DMS53 (cell line): ENCODE measurements at places on chromosomes 5 and 9.
A peak's percentile ranks its signal among the peaks of the same experiment; 100 is the strongest.

- no peak for DNase-seq
Observed at GRCh38 chr9:79185866-79186265, 385.9 kb upstream of the TLE4 start.

GRCh38 chr5:151970885-151971284 is 46.2 kb upstream of the GLRA1 start:
- no peak for DNase-seq

GRCh38 chr5:154610321-154611154 is 132.5 kb upstream of the HAND1 start:
- DNase-seq: peak; percentile 92

DNA sequence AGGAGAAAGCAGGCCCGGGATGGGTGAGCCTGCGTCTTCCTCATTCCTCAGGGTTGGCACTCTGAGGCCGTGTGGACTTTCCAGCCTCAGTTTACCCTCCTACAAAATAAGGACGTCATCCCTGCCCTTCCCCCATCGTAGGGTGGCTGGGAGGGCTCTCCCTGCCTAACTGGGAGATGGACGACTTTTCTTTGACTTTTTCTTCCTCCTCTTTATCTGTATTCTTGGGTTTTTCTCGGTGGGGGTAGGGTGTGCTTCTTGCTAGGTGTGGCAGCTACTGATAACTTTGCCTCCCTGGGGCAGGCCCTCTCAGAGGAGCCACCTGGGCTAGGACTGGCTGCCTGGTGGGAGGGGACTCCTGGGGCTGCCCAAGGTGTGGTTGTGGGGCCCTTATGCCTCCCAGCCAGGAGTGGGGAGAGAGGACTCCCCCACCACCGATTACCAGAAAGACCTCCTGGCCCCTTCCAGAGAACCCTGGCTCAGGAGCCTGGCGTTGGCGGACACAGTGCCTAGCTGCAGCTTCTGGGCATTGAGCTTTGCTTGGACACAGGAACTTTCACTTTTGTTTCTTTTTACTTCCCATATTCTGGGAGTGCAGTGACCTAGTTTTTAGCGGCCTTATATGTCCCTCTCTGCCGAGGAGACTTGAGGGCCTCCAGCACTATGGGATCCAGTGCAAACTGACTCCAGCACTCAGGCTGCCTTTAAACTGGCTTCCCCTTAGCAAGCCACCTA is 6.1 kb downstream of the GLIPR2 start:
- DNase-seq: no peak

GRCh38 chr5:2441495-2442180 is 309.8 kb downstream of the IRX2 start:
- no peak for DNase-seq

- DNase-seq: no peak
Observed at GRCh38 chr5:90658620-90659019, 100.0 kb downstream of the ADGRV1 start.

- no peak for DNase-seq
Observed at GRCh38 chr9:109883623-109884022, 103.6 kb downstream of the PALM2AKAP2 start.

DNA sequence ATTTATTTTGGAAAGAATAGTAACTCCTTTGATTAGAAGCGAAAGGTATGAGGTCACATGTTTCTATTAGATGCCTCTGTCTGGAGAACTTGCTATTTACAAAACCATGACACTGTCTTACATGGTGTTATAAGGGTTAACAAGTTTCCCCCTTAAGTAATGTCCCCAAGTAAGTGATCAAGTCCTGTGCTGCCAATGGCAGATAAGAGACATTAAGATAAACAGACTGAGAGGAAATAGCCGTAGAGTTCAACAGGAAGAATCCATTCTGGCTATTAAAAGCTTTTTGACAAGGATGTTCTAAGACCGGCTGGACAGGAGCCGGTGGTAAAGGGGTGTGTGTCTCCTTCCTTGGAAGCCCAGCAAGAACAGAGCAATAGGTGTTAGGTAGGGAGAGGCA is 257.5 kb downstream of the GADD45G start:
- DNase-seq: no peak

DNA sequence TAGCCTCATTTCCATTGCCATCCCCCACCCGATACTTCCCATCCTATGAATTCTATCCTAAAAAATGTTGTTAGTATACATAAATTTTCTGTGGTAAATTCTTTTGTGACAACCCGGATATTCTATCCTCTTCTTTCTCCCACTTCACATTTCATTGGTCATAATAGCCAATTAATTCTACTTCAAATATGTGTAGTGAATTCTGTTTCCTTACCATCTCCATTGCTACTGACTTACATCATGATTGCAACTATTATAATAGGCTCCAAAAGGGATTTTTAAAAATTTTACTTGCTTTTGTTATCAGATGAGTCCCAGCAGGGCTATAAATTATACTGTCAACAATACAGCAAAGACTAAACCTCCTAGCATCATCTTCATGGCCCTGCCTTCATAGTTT is 1326.8 kb downstream of the PTPRD start:
- DNase-seq: no peak

DNA sequence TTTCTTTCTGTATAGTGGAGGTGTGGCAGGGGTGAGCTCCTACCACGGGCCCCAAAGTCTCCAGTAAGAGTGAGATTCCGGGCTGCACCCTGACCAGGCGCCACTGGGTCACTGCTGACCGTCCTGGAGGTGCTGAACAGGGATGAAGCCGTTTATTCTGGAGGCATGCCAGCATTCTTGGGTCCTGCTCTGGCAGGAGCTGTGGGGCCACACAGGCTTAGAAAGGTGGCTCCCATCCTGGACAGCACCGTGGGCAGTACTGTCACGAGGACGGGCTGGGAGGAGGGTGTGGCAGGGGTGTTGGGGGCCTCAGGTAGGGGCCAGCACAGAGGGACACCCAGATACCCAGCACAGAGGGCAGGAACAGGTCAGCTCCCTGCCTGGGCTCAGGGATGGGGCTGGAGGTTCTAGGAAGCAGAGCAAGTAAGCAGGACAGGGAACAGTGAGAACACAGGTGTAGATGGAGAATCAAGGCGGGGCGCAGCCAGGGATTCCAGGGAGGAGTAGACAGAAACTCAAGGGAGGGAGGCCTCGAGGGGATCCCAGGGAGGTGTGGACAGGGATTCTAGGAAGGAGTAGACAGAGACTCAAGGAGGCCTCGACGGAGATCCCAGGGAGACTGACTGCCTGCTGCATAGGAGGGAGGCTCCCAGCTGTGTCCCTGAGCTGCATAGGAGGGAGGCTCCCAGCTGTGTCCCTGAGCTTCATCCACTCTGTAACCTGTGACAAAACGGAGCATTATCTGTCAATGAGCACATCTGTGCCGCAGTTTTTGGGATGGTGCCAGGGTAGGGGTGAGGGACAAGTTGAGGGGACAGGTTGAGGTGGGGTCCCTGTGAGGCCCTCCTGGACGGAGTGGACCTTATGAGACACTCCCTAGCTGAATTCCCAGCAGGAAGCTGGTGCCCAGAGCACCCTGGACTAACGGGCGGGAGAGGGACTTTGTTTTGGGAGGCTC is 1.1 kb upstream of the PLEKHG4B start:
- peak; percentile 67 for DNase-seq

- no peak for DNase-seq
Observed at GRCh38 chr9:98883276-98883675, 60.4 kb upstream of the COL15A1 start.

DNA sequence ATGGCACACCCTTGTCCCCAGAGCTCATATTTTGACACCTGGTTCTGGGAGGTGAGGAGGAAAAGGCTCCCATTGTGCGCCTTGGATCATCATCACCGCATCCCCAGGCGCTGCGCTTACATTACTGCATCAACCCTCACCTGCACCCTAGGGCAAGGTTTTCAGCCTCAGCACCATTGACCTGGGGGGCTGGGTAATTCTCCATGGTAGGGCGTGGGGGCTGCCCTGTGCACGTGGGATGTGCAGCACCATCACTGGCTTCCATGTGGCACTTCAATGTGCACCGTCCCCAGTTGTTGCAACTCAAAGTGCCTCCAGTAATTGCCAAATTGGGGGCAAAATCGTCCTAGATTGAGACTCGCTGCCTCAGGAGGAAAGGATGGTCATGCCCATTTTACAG is 83.6 kb downstream of the NTNG2 start:
- DNase-seq: no peak

GRCh38 chr9:89481538-89481915 is 16.4 kb downstream of the SEMA4D start:
- no peak for DNase-seq

DNA sequence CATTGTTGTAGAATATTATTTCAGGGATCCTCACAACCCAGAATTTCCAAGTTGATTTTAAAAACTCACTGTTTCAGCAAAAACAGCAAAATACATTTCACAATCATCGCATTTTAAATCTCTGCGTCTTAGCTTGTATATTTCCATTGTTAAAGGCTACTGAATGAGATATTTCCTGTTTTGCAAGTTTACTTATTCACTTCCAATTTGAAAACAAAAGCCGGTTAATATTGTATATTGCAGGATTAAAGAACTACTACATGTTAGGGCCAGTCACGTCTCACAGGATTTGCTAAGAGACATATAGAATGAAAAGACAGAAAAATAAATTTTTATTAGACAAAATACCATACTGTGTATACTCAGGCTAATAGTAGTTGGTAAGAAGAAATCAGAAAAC is 395.9 kb upstream of the CDH9 start:
- DNase-seq: peak; percentile 42

DNA sequence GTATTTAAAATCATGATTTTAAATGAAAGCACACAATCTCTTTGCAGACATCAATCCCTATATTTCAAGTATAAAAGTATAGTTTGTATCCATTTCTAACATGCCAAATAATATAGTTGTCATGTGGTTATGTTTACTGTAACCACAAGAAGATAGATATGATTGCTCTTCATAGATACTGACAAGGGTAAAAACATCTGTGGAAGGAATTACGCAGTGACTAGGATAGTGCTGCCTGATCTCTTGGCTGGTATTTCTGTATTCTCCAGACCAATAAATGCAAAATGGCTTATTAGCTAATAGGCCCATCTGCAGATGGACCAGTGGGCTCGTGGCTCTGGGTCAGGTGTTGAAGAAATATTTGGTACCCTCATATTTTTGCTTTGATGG is 34.9 kb upstream of the FBN2 start:
- DNase-seq: no peak

DNA sequence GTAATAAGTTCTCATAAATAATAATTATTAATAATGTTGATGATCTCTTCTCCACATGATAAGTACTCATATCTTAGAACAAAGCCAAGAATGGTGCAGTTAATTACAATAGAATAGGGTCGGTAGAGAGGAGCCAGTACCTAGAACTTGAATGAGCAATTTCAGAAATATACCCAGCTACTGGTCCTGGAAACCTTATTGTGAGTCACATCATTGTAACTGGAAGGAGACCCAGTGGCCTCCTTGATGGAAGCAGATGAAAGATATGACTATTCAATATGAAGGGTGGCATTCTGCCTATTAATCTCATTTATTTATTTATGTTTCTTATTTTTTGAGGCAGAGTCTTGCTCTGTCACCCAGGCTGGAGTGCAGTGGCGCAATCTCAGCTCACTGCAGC is 37.7 kb upstream of the SHOC1 start:
- DNase-seq: no peak

GRCh38 chr5:112348915-112349314 is 70.2 kb downstream of the EPB41L4A start:
- DNase-seq: no peak

GRCh38 chr5:14407051-14407450 is 174.5 kb upstream of the OTULINL start:
- DNase-seq: no peak

DNA sequence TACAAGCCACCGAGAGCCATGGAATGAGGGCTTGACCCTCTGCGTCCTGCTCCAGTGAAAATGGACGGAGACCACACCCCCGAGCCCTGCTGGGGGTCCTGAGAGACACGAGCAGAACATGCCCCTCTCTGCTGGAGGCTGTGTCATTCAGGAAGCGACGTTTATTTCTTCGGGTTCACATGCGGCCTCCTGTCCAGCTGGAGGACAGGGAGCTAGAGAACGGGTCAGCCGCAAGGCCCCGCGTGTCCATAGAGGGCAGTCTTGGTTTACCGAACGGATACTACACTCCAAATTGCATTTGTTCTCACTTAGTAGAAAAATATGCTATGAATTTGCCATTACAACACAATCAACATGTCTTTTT is 36.1 kb downstream of the MRPL36 start:
- peak; percentile 68 for DNase-seq

DNA sequence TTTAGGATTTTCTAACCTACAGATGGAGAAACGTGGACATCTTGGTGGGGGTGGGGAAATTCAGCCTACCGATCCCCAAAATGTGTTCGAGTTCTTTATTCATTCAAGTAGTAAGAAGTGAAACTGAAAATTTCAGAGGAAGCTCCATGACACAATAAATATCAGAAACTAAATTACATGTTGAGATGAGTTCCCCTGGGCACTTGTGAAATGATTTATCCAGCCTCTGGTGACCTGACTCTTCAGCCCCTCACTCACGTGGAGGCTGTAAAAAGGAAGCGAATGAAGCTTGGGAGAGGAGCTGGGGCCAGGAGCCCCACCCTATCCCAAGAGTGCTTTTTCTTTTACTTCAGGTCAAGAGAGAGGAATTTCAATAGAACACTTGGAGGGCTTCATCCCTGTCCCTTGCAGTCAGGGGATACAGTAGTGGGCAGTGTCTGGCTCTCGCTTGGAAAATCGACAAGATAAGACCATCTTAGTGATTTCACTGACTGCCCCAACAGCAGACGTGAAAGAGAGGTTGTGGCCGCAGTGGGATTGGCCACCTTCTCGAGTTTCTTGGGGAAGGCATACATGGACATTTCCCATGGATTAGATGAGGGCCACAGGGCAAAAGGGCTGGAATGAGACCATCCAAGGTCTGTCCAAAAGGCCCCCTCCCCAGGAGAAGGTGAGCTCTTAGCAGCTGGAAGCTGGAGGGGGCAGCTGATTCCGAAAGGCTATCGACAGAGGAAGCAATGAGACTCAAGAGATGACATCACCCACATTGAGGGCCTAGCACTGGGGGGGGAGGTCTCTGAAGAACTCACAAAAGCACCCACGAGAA is 76.8 kb upstream of the SH3PXD2B start:
- DNase-seq: no peak

DNA sequence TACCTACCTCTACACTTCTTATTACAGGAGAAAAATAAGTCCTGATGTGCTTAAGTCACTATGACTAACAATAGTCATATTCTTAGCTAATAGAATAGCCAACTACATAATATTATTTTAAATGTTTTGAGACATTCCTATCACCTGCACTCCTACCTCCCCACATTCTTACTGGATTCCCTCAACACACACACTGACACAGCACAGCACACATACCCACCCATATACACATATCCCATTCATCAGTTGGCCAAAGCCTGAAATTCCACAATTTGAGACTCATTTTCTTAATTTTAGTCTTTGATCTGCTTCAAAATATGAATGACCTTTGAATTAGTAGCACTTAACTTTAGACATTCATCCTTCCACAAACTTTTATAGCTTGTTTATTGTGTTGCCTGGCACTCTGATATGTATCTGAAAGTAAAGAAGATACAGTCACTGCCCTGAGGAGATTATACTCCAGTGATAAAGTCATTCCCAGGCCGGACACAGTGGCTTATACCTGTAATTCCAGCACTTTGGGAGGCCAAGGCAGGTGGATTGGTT is 168.3 kb upstream of the RASA1 start:
- DNase-seq: no peak
